Activated CD4-positive, alpha-beta T cell treated with anti-CD3 and anti-CD28 coated beads for 48 hours (primary cell): ENCODE measurements at places on chromosomes 13 and 19.

- no peak for DNase-seq
These were observed at the start of gene WTIP for GRCh38 chr19:34480971-34481841. Gene WTIP (plus strand): TSS chr19:34481758. CDS start chr19:34481975, 217 bp downstream.

- DNase-seq: no peak
These were observed 9.6 kb downstream of the ABHD13 start for GRCh38 chr13:108227651-108228272.

DNA sequence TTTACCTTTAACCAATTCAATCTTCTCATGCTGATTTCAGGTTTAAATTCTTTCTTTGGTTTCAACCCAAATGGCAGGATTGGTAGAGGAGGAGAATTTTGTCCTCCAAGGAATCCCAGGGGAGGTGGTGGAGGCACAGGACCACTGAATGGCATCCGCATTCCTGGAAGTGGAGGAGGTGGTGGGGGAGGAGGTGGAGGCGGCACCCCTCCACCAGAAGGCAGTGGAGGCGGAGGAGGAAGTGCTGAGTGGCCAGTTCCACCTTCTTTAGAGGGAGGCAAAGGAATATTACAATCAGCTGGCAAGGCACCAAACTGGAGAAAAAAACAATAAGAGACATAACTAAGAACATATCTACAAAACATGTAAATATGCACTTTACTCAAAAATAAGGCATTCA, 192.9 kb downstream of the DIAPH3 start:
- no peak for DNase-seq

DNA sequence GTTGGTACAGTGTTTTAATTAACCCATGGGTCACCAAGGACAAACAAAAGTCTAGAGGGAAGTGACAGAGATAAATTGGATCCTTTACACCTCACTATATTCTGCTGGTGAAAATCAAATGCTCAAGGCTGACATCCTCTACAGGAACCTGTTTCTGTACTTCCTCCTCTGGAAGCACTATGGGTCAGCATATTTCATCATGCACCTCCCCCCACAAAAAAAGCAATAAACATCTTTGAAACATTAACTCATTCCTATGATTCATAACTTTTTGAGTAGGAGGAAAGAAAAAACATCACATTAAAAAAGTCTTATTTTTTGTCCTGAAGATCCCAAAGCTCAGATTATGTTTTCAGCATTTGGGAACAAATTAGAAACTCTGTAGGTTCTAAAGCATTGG, 588.3 kb upstream of the SGCG start:
- DNase-seq: no peak

DNA sequence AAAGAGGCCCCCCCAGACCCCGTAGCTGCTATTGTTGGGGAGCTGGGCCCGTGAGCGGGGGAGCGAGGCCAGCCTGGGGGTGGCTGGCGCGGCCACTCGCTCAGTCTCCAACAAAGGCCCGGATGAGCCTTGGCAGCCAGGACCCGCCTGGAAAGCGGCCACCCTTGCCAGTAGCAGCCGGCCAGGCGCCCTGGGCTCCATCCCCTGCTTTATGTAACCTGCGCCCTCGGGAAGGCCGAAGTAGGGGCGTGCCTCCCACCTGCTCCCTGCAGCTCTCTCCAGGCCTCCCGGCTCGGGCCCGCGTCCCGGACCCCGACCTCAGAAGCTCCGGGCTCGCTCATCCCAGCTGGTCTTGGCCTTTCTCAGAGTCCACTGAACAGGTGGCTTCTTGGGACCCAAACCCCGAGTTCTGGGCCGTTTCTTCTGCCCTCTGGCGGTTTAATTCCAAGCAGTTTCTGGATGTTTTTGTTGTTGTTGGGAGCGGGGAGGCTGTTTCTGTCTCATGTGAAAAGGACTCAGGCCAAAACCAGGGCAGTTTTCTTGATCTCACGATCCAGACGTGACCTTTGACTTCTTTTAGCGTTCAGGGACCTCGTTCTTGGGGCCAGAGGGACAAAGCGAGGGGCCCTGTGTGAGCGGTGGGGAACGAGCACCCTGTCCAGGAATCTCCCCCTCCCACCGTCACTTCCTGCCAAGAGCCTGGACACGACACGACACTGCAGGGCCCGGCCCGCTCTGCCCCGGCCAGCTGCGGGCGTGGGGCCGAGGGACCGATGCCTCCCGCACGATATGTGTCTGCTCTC, 1.2 kb downstream of the CDC34 start:
- DNase-seq: peak; percentile 51

DNA sequence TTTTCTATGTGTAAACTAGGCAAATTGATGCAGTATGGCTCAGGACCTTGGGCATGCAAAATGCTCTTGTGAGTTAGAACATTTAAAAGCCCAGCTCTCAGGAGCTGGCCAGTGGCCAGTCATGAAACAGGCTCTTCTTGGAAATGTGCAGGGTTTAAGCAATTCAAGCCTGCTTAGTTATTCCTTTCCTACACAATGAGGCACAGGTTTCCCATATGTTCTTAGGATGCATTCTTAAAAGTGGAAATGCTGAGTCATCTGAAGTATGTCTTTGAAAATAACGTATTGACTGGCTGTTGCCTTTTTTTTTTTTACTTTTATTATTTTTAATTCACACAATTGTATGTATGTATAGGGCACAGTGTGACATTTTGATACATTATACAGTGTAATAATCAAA, 300.7 kb downstream of the SLC7A1 start:
- no peak for DNase-seq

DNA sequence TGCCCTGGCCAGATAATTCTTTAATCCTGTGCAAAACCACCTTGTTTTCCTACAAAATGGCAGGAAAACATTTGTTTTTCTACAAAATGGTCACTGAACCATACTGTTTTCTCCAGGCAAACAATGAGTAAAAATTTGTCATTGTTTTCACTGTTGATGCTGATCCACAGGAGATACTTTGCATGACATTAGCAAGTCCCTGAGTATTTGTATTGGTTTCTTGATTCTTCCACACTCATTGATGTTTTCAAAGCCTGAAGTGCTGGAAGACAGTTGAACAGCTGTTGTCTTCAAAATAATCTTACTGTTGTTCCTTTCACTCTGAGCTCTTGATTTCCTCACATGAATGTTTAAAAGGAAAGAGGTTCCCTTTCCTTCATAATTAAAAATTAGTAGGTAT, 123.1 kb upstream of the HTR2A start:
- DNase-seq: no peak

DNA sequence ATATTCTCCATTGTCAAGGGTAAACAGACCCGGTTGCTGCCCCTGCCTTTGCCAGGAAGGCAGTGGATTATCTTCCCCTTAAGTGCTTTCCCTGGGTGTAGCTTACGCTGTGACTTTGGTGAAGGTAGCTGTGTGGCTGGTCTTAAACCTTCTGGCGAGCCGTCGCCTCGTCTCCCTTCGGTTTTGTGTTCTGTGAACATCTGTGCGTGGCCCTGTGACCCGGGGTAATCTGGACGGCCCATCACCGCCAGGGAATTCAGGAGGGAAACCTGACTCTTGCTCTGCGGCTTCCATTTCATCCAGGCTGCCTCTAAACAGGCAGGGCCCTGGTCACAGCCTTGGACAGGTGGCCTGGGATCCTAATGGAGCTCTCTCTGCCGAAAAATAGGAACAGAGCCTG, 78.7 kb downstream of the SHISA2 start:
- no peak for DNase-seq

GRCh38 chr13:98475522-98475921, 101.4 kb downstream of the STK24 start:
- no peak for DNase-seq

DNA sequence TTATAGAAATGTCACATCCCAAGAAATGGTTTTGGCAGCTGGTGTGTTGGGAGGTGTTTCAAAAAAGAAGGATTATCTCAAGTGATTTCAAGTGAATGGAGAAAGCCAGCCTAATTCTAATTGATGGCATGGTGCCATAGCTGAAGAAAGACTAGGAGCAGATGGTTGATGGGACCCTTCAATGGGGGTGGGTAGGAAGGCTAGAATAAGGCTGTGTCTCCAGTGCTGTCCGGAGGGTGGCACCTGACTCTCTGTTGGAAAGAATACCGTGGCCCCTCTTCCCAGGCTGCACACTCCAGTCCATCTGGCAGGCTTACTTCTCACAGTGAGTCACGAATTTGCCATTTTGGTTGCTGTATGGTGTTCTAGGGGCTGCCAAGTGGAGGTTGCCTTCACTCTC, 51.0 kb upstream of the GPR12 start:
- no peak for DNase-seq

DNA sequence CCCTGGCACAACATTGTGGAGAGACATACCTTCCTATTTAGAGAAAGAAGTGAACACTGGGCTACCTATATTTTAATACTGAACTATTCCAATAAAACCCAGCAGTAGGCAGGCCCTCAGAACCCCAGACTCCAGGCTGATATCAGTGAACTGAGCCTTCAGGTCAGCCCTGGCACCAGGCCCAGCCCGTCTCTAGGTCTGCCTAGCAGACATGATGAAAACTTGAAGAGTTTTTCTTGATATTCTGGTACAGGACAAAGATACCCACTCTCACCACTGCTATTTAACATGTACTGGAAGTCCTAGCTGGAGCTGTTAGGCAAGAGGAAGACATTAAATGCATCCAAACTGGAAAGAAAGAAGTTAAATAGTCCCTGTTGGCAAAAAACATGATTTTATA, 396.6 kb upstream of the SPRY2 start:
- no peak for DNase-seq

DNA sequence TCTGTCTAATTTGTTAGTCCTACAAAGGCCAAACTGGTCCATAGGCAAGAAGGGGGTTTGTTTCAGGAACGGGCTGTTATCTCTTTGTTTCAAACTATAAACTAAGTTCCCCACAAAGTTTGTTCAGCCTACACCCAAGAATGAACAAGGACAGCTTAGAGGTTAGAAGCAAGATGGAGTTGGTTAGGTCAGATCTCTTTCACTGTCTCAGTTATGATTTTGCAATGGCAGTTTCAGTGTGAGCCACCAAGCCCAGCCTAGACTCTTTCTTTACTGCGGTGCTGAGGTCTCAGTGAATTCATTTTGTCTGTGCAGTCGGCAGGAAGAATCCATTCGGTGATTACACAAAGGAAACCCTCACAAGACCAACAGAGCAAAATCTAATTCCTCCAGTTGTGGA, 56.6 kb upstream of the ABCC4 start:
- no peak for DNase-seq

GRCh38 chr13:61275736-61276135, 139.9 kb downstream of the PCDH20 start:
- no peak for DNase-seq

- DNase-seq: peak; percentile 41
These were observed 149.7 kb upstream of the ZNF536 start for GRCh38 chr19:30222428-30222873.

- DNase-seq: no peak
These were observed 166.4 kb upstream of the RNF113B start for GRCh38 chr13:98343461-98343860.

GRCh38 chr19:2097886-2098327, 1.2 kb downstream of the IZUMO4 start:
- DNase-seq: no peak

GRCh38 chr13:36910545-36910944, 9.5 kb downstream of the SMAD9 start:
- no peak for DNase-seq

GRCh38 chr13:68692049-68692448, 1415.6 kb upstream of the ATXN8OS start:
- no peak for DNase-seq

DNA sequence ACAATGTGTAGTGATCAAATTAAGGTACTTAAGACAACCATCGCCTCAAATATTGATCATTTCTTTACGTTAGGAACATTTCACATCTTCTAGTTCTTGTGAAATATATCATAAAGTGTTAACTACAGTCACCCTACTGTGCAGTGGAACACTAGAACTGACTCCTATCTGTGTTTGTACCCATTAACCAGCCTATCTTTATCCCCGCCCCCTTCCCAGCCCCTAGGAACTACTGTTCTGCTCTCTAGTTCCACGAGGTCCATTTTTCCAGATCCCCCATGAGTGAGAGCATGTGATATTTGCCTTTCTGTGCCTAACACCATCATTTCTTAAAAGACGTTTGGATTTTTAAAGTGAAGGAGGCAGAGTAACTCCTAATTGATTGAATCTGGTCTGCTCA, 24.4 kb upstream of the GGACT start:
- no peak for DNase-seq

DNA sequence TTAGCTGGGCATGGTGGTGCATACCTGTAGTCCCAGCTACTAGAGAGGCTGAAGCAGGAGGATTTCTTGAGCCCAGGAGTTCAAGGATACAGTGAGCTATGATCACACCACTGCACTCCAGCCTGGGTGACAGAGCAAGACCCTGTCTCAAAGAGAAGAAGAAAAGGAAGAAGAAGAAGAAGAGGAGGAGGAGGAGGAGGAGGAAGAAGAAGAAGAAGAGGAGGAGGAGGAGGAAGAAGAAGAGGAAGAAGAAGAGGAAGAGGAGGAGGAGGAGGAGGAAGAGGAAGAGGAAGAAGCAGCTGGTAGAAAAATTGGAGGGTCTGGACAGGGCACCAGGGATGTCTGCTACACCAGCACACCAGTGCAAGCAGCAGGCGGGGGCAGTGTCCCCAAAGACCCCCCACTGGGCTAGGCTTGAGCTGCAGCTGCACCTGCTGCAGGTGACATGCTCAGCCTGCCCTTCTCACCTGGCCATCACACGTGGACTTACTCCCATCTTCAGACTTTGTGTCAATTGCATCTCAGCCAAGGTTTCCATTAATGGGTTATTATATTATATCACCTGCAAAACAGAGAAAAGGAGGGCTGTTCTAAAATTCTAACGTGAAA, 180.9 kb upstream of the ZNF507 start:
- DNase-seq: no peak

GRCh38 chr19:13066226-13066625, 36.4 kb downstream of the LYL1 start:
- DNase-seq: no peak

DNA sequence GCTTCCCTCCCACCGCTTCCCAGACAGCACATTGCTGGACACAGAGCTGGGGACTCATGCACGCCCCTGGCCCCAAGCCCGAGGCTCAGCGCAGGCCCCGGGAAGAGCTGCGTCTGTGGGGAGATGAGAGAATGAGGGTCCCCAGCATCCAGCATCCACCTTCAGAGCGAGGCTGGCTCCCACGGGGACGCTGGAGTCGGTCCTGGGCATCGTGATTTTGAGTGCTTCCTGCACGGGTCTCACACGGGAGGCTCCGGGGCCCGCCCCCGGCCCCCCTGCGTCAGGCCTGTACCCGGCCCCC, 4.7 kb downstream of the NCLN start:
- no peak for DNase-seq

- no peak for DNase-seq
These were observed 9.0 kb upstream of the IPO5 start for GRCh38 chr13:97944396-97945029.

- no peak for DNase-seq
These were observed 5.6 kb downstream of the STXBP2 start for GRCh38 chr19:7642295-7643030.

- DNase-seq: no peak
These were observed 418.9 kb downstream of the COG6 start for GRCh38 chr13:40074338-40074737.

DNA sequence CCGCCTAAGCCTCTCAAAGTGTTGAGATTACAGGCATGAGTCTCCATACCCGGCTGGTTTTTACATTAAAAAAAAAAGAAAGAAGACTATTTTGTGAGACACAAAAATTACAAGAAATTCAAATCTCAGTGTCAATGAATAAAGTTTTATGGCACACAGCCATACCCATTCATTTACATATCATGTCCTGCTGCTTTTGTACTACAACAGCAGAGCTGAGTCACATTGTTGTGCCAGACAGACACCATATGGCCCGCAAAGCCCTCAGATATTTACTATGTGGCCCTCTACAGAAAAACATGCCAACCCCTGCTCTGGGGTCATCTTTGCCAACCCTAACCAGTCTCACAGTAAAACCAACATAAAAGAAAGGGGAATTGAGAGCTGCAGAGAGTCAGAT, 5.3 kb downstream of the SMIM7 start:
- no peak for DNase-seq

- DNase-seq: no peak
These were observed 13.9 kb upstream of the GNA11 start for GRCh38 chr19:3080286-3080685.
